Stimulated activated naive CD4-positive, alpha-beta T cell treated with Interleukin-2 at 50 U/mL for 16 hours (primary cell): ENCODE measurements at places on chromosomes 11 and 22.

- DNase-seq: no peak
Observed at GRCh38 chr22:50739894-50740293, 1.9 kb downstream of the ACR start.

DNA sequence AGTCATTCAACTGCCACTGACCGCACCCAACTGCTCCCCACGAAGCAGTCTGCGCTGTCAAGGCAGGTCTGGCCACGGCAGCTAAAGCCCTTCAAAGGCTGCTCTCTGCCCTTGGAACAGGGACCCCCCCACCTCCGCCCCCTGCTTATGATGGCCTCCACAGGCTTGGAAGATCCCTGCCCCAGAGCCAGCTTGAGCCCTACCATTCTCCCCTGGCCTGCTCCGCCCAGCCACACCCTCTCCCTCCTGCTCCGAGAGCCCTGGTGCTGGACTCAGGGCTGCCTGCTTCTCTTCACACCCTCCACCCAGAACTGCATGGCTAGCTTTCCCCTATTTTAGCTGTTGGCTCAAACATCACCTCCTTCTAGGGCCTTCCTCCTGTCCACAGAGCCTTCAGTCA lies 19.0 kb downstream of the ZMAT5 start:
- DNase-seq: no peak

- no peak for DNase-seq
Observed at GRCh38 chr11:73983741-73984538, 1.3 kb upstream of the UCP2 start.

DNA sequence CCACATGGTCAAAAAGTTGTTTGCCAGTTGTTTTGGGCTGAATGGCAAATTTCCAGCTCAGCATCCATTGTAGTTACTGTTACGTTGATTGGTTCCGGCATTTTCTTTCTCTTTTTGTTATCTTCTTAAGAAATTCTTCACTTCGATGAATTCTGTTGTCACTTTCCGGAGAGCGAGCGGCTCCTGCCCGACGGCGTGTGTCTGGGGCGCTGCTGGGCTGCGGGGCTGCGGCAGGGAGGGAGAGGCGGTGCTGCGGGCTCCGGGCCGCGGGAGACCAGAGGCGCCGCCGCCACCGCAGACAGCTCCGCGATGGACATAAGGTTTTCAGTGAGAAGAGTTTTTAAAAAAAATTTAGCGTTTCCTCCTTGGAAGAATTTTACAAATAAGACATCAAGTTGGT lies 117.4 kb downstream of the RRM1 start:
- no peak for DNase-seq

DNA sequence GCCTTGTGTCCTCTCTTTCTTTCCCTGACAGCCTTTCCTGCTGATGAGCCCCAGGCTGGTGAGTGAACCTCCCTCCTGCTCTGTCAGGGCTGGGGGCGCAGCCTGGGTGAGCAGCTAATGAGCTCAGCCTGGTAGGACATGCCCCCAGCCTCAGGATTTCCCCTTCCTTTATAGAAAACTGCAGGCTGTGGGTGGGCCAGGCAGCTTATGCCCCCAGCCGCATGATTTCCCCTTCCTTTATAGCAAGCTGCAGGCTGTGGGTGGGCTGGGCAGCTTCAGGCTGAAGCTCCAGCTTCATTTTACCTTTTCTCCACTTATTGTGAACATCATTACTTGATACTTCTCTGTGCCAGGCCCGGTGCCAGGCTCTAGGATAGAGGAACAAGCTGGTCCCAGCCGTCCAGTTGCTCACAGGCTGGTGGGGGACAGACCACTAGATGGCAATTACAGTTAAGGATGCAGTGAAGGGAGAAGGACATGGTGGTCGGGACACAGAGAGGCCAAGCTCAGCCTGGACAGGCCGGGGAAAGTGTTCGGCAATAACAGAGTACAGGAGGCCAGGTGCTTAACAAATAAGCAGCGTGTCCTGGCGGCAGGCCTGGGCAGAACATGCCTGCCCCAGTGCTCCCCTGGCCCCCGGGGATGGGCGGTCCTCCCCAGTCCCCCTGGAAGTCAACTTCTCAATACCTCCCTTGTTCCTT lies 5.3 kb downstream of the LGALS12 start:
- DNase-seq: no peak

DNA sequence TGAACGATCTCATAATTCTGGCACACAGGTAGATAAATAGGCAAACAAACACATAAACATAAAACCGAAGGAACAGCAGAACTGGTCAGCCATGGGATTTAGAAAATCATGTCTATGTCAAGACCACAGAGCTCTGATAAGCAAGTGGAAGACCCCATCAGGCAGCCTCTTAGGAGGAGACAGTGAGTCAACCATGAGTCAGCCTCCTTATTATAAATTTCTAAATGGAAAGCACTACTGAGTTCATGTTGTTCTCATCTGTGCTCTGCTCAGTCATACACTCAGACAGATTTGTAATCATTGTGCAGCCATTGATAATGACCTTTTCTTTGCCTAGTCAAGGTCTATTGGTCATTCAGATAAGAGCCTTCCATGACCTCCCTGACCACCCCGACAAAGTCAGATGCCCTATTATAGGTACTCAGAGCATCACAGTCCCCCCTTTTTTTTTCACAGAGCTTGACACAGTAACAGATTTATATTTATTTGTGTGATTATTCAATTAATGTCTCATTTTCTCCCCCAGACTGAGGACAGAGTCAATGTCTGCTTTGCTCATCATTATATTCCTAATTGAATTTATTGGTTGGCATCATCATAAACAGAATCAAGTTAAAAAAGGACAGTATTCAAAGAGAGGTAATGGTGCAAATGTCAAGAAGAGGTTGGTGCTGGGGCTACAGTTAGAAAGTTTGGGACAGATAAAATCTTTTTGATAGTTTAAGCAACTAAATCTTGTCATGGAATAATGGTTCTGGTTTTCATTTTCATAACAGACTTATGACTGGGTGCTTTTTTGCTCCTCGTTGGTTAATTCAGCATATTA lies 579.7 kb upstream of the CCDC90B start:
- no peak for DNase-seq

DNA sequence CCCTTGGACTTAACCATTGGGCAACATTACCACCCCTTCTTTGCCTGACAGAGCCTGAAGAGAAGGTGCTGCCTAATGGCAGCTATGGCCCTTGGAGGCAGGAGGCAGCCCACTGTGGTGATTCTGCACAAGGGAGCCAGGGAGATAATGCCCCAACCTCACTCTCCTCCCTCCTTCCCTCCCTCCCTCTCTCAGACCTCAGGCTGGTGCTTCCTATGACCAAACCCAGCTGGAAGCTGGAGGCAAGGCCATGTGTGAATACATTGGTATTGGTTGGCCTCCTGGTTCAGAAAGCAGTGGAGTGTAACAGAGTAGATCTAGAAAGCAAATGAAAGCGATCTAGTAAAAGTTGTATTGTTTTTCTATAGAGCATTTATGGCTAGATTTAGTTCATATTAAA lies 233.1 kb downstream of the CSNK2A3 start:
- DNase-seq: no peak

- DNase-seq: peak; percentile 73
Observed at GRCh38 chr22:24525416-24526037, 29.4 kb downstream of the GUCD1 start.

DNA sequence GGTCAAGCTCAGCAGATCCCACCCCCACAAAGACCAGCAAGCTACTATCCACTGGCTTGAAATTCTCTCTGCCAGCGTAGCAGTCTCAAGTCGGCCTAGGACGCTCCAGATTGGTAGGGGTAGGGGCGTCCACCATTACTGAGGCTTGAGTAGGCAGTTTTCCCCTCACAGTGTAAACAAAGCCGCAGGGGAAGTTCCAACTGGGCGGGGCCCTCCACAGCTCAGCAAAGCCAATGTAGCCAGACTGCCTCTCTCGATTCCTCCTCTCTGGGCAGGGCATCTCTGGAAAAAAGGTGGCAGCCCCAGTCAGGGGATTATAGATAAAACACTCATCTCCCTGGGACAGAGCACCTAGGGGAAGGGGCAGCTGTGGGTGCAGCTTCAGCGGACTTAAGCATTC lies 1064.9 kb upstream of the TENM4 start:
- DNase-seq: no peak

DNA sequence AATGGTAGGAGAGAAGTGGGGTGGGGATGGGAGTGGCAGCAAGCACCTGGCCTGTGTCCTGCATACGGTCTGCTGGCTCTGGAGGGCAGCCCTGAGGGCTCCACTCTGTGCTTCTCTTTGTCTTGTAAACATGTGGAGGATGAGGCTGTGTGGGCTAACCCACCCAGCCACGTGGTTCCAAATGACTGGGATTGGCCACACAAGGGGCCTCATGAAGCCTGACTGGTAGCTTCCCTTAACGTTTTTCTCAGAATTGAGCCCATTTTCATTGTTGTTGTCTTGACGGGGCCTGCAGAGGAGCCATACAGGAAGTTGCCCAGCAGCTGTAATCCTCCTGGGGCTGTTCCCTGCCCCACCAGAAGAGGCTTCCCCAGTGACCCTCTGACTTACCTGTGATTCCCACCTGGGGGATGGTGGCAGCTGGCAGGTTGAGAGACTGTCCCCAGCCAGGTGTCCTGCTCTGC lies 18.0 kb downstream of the DERL3 start:
- DNase-seq: no peak

DNA sequence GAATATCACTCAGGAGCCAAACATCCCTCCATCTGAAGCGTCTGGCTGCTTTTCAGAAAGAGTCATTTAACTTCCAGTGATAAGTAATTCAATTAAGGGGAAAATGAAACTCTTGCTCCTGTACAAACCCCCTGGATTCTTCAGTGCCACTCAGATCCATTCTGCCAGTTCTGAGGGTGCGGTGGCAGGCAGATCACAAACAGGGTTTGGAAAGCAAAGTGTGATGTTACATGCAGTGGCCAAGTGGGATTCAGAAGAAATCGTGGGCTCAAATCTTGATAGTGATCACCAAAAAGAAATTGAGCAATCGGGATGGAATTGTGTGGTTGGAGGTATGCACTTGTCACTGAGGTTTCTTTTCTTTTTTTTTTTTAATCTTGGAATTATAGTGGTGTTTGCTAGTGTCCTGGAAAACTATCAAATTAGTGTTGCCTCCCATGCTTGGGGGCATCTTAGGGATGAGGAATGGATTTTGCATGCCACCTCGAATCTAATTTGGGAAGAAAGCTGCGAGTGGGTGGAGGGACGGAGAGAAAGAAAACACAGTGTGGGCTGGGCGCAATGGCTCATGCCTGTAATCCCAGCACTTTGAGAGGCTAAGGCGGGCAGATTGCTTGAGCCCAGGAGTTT lies 22.5 kb upstream of the RTL6 start:
- DNase-seq: no peak

DNA sequence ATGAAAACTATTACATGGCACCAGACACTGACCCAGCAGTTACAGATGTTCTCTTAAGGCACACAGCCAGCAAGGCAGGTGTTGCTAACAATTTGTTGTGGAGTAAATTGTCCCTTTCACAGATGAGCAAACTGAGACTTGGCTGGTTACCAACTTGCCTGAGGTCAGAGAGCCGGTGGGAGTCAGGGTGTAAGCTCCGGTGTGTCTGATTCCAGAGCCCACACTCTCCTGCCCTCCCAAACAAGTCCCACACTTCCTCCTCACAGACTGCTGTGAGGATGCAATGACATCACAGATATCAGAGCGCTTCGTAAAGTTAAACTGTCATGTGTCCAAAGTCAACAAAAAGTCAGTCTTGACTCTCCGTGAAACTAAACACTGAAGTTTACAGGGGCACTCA lies 12.5 kb downstream of the GDPD5 start:
- DNase-seq: no peak

DNA sequence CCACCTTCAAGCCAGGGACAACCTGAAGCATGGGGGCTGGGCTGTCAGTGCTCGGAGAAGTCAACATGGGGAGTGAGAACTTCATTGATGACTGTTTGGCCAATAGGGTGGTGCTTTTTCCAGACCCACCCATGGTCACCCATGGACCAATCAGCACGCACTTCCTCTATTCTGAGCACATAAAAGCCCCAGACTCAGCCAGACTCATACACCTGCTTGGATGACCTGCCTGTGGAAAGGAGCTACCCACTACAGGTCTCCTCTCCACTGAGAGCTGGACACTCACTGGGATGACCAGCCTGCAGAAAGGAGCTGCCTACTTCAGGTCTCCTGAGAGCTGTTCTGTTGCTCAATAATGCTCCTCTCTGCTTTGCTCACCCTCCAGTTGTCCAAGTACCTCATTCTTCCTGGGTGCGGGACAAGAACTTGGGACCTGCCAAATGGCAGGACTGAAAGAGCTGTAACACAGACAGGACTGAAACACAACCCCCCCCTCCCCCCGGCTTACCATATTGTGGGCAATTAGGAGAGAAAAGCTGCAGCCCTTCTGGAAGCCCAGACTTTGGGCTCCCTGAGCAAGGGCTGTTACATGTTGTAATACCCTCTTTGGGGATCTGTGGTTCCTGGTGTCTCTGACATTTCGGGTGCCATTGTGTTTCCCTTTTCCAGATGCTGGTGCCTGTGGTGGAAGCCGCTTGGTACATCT lies 44.4 kb upstream of the WNT11 start:
- DNase-seq: no peak

- DNase-seq: peak; percentile 44
Observed at GRCh38 chr22:39174498-39175352, 22.2 kb upstream of the CBX7 start.

DNA sequence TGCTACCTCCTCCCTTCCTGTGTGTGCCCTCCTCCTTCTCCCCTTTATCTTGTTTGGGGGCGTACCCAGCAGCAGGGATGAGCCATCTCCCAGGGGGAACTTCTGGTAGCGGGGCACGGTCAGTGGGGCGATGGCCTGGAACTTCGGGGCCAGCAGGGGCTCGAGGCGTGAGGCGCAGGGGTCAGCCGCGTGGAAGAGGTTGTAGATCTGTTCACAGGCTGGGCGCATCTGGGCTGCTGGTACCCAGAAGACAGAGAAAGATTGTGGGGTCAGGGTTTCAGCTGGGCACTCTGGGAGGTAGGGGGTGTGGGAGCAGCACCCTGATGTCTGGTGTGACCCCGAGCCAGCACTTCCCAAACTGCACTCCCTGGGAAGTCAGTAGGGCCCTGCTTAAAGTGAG lies 9.1 kb downstream of the PITPNM1 start:
- DNase-seq: no peak

DNA sequence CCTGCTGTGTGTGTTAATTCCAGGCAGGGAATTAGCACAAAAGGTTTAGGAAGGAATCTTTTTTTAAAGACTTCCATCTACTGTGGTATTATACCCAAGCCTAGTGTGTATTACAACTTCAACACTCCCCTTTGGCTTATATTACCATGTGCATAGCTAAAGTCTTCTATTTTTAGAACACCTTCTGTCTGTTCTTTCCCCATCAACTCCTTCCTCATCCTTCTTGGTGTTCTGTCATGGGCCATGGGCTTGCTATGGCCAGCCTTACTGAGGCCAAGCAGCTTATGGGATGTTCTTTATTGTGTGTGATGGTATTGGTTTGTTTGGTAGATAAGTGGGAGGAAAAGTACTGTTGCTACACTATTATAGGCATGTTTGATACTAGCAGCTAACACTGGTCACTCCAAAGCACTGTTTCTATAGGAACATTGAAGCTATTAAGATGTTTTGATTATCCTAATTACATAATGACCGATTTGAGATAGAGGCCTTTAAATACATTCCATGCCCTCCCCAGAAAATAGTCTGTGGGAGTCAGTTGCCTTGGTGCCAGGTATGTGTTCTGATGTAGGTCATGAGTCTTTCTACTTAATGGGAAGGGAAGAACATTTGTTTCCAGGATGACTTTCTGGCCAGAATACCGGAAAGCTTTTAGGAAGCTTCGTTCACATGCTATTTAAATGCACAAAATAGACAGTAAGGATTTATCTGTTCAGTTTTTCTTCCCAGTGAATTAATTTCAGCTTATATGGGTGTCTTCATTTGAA lies 16.5 kb downstream of the MCAM start:
- DNase-seq: no peak
